Daoy (cell line): ENCODE measurements at places on chromosomes 4 and X. TPM values are rescaled to one million over a fixed set of nuclear protein-coding genes. Genes with fewer than 3 reads are reported as not detected.
A peak's percentile ranks its signal among the peaks of the same experiment; 100 is the strongest.

The SATL1 gene
- total RNA-seq: 0.60 TPM in 1 of 2 replicates, not detected in the other

GRCh38 chr4:123477711-123478209, 81.2 kb downstream of the SPRY1 start:
- DNase-seq: no peak

The OCIAD1 gene
- total RNA-seq: 145 and 147 TPM in 2 replicates

- DNase-seq: no peak
Measured at GRCh38 chrX:110052303-110052702, 49.4 kb downstream of the TMEM164 start.

DNA sequence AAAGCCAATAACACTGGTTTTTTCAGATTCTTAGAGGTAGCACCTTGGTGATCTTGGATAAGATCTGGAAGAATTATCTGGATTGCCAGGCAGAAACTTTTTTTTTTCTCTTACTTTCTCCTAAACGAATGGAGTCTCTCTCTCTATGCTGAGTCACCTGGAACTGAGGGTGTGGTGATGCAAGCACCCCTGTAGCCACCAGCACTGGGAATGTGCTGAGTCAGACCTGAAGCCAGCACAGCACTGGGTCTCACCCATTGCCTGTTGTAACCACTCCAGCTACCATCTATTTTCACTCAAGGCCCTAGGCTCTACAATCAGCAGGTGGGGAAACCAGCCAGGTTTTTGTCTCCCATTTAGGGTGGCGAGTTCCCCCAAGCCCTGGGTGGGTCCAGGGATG, 923.8 kb downstream of the RAPGEF2 start:
- DNase-seq: peak; percentile 56

DNA sequence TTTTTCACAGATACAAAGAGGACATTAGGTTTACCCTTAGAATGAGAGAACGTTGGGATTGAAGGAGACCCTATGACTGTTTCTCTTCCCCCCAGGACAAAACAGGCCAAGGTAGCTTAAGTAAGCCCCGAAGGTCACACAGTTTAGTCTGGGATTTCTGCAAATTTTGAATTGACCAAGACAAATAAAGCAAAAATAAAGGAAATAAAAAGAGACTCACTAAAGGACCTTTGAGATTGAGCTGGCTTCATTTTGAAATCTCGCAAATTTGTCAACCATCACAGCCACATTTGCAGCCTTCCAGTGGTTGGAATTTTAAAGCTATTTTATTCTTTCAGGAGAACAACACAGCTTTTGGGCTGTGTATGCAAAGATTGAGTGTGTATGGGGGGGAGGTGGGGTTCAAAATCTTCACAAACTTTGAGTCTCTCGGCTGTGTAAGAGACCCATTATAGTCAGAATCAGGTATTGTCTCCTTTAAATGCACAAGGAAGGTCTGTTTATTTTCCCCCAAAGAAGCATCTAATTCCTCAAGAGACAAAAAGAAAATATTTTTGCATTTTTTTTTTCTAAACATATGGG, 4.2 kb downstream of the TMSB4X start:
- DNase-seq: no peak

The RBM47 gene
- total RNA-seq: 3.7 and 3.8 TPM in 2 replicates

The GLRB gene
- 2.9 and 5.0 TPM in 2 replicates for total RNA-seq

DNA sequence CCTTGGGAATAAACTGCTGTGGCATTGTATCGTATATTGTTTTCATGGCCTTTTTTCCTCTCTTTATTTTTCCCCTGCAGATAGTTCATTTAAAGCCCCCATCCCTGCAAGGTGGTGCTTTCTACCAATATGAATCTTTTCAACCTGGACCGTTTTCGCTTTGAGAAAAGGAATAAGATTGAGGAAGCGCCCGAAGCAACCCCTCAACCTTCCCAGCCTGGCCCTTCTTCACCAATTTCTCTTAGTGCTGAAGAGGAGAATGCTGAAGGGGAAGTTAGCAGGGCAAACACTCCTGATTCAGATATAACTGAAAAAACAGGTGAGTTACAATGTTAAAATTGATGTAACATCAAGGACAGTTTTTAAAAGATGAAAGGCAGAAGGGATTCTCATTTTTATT, 601 bp downstream of the SMARCAD1 start:
- no peak for DNase-seq

DNA sequence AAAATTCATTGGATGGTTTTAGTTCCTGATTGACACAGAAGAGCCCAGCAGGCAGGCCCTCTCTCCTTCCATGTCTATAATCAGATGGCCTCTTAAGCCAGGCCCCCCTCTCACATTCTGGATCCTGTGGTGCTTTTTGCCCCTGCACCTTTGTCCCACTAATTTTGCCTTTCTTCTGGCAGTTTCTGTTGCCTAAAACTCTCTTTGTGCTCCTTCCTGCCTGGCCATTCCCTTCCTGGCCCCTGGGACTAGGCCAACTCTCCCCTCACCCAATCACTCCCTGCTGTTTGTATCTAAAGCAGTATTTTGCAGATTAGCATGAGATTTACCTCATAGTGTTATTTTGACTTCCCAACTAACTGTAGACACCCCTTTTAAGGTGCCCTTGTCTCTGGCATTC, 42.7 kb upstream of the DDX3X start:
- no peak for DNase-seq
